ENCODE measurements at places on chromosomes 1 and 21.

DNA sequence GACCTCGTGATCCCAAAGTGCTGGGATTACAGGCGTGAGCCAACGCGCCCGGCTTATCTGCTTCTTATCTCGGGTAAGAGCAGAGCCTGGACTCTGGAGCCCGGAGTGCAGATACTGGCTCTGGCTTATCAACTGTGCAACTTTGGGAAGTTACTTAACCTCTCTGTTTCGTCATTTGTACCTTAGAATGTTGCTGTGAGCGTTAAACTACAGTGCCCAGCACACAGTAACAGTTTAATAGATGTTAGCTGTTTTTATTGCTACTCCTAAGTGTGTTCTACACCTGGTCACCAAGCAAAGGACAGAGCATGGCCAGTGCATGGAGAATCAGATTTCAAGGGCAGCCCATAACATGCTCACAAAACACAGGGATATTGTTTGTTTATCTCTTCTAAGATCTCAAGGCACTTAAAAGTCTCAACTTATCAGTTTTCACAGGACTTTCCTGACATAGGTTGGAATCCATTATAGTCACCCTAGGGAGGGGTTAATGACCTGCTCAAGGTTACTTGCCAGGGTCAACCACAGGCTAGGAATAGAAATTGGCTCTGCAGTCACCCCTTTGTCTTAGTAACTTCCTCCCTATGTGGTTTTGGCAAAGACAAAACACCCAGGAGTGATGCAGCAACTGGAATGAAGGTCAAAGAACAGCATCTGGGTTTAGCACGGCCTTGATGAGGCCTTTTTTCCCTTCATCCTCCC, 22.5 kb upstream of the SRP9 start:
- no peak for DNase-seq

- no peak for DNase-seq
Measured at GRCh38 chr1:76944942-76945341, 77.7 kb downstream of the ST6GALNAC5 start.

GRCh38 chr1:183457449-183457848, 14.8 kb upstream of the SMG7 start:
- no peak for DNase-seq

GRCh38 chr1:31196685-31197084, 43.0 kb downstream of the NKAIN1 start:
- no peak for DNase-seq

DNA sequence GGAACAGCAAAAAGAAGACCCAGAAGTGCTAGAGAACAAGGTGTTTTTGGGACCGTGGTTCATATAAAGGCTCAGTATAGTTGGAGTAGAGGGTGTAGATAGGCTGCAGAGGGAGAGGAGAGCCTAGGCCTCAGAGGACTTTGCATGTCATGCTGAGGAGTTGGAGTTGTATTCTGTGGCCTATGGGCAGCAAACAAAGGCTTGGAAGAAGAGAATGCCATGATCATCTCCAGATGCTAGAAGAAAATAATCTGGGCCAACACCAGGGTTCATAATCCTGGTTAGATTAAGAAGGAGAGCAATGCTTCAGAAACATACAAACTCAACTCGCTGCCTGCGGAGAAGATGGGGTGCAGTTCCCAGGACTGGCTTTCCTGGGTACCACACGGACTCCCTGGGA, 262.8 kb upstream of the USP24 start:
- no peak for DNase-seq

DNA sequence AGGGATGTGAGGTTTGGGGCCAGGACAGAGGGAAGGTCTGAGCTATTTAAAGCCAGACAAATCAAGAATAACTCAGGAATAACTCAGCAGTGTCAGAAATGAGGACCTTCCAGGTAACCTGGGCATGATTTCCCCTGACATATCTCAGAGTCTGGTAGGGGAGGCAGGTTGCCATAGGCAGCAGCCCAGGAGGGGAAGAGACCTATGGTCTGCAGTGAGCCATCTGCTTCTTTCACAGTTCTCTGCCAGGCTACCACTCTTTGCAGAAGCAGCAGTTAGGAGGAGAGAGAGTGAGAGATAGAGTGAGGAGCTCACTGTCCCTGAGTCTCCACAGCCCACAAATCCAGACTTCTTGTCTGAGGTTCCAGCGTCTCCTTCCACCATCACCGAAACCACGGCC, 6.3 kb upstream of the VSIG8 start:
- DNase-seq: no peak

- DNase-seq: no peak
Measured at GRCh38 chr21:14857529-14857928, 207.3 kb downstream of the NRIP1 start.

GRCh38 chr1:34829250-34829649, 30.3 kb downstream of the SMIM12 start:
- DNase-seq: no peak

DNA sequence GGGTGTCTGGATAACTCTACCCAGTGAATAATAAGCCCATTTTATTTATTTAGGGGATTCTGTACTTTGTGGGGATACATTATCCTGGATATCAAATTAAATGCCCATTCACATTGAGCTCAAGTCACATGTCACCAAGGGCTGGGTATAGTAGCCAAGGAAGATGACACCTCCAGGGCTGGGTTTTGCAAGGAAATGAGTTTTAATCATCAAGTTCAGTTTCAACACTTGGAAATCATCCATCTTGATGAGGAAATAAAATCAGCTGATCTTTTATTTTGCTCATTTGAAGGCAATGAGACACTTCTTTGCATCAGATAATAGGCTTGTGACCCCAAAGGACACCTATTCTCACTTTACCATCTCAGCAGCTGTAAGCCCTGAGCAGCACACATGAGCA, 80.0 kb upstream of the TNR start:
- DNase-seq: no peak

DNA sequence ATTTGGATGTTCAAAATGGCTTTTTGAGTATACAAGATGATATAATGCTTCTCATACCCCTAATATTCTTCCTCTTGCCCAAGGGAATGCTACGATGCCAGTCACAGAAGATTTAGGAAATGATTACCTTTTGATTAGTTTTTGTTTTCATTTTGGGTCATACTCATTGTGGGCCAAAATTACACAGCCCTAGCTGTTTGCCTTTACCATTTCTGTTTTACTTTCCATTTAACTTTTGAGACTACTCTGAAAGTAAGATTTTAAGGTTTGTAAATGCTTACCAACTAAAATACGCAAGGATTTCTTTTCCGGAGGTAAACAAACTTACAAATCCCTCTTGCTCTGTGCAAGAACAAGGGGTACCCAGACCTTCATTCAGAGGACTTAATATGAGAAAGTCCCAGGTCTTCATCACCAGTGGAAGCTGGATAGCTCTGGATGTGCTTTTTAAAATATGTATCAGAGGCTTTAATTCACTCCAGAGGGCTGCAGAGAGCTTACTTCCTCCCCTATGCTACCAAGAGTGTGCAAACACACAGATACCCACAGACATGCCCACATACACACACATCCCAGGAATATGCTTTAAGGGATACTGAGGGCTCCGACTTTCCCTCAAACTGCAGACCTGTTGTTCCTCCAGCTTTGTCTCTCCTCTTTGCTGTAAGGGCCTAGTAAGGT, 631.4 kb downstream of the SMYD3 start:
- no peak for DNase-seq

- no peak for DNase-seq
Measured at GRCh38 chr1:79264285-79264684, 257.8 kb upstream of the ADGRL4 start.

DNA sequence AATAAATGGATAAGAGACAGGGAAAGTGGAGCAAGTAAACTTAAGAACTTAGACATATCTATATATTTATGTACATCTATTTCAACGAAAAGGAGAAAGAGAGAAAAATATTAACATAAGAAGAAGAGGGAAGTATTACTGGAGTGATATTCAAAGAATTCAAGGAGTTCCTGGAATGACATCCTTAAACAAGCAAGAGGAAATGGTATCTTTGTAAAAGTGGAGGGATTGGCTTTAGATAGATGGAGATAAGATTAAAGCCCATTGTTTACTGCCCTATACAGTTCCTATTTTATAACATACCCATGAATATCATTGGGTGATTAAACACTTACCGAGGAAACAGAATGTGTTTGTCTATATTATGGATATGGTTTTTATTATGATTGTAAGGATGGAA, 1036.3 kb downstream of the TTLL7 start:
- DNase-seq: no peak

GRCh38 chr1:61887076-61887867, 145.0 kb downstream of the PATJ start:
- DNase-seq: peak; percentile 71

GRCh38 chr1:209326831-209327230, 256.7 kb upstream of the CAMK1G start:
- DNase-seq: no peak

GRCh38 chr21:35681946-35682345, 378.4 kb downstream of the SETD4 start:
- no peak for DNase-seq

GRCh38 chr1:3139451-3139852, 70.4 kb downstream of the PRDM16 start:
- no peak for DNase-seq

- no peak for DNase-seq
Measured at GRCh38 chr1:112396653-112397471, 848 bp downstream of the CTTNBP2NL start.

All from NCI-H1105 (cell line).